ENCODE measurements at places on chromosomes 7 and 10.

- no peak for DNase-seq
Observed at GRCh38 chr7:134693256-134693655, 46.6 kb downstream of the BPGM start.

DNA sequence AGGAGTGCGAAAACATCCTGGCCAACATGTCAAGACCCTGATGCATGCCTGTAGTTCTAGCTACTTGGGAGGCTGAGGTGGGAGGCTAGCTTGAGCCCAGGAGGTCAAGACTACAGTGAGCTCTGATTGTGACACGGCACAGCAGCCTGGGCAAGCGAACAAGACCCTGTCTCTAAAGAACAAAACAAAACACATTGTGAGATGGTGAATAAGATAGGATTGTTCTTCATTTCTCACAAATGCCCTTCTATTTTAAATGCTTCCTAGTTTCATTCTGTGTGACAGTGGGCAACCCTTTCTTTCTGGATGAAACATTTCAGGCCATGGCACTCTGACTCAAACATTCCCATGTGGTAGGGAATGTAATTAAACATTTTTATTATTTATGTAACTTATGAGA, 13.5 kb downstream of the EFCAB10 start:
- DNase-seq: no peak

DNA sequence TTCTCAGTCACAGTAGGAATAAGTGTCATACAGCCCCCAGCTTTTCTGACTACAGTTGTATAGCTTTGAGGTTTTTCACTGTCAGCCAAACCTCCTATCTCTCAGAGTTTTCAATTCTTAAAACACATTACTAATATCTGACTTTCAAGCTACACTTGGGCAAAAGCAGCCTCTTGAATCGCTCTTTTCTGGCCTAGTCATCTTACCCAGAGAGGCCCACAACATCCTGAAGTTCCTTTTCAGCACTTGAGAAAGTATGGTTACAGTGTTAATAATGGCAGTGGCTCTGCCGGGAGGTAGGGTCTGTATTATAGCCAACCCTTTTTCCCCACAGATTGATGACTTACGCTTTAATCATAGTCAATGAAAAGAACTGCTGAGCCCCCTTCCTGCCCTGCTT, 181.0 kb downstream of the LRRC4 start:
- no peak for DNase-seq

DNA sequence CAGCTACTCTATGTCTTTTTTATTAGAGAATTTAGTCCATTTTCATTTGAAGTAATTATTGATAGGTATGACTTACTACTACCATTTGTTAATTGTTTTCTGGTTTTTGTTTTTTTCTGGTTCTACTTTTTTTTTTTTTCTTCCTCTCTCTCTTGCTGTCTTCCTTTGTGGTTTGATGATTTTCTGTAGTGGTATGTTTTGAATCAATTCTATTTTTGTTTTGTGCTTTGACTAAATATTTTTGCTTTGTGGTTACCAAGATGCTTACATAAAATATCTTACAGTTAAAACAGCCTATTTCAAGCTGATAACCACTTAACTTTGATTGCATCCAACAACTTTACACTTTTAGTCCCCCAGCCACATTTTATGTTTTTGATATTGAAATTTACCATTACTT, 3.3 kb upstream of the OR2F2 start:
- DNase-seq: no peak

- no peak for DNase-seq
Observed at GRCh38 chr7:117807676-117808075, 65.6 kb downstream of the CTTNBP2 start.

DNA sequence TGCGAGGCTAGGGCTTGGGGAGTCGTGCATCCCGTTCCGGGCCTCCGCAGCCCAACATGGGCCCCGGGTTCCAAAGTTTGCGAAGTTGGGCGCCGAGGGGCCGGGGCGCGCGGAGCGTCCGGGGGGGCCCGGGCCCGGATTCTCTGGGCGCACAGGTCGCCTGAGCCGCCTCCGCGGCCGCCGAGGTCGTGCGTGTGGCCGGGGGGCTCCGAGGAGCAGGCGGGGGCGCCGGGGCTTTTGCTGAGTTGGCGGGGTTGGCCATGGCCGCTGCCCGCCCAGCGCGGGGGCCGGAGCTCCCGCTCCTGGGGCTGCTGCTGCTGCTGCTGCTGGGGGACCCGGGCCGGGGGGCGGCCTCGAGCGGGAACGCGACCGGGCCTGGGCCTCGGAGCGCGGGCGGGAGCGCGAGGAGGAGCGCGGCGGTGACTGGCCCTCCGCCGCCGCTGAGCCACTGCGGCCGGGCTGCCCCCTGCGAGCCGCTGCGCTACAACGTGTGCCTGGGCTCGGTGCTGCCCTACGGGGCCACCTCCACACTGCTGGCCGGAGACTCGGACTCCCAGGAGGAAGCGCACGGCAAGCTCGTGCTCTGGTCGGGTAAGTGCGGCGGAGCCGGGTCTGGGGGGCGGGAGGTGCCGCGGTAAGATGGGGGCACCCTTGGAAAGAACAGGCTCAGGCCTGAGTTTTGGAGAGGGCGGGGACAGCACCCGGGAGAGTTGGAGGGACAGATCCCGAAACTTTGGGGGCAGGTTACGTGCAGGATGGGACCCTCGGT, 643 bp downstream of the SMO start:
- DNase-seq: no peak

GRCh38 chr10:36097696-36098095, 455.6 kb upstream of the FZD8 start:
- no peak for DNase-seq

All from AML-193 (cell line).